Stimulated activated CD4-positive, alpha-beta T cell treated with anti-CD3 and anti-CD28 coated beads, Interleukin-1b, Interleukin-23, amount 100 ng/mL, for 1 hour (primary cell): ENCODE measurements at places on chromosomes 11 and 22.

- no peak for DNase-seq
These were observed 68.1 kb downstream of the MPPED1 start for GRCh38 chr22:43479962-43480361.

GRCh38 chr11:92735039-92735438 lies 234.4 kb upstream of the MTNR1B start:
- no peak for DNase-seq

DNA sequence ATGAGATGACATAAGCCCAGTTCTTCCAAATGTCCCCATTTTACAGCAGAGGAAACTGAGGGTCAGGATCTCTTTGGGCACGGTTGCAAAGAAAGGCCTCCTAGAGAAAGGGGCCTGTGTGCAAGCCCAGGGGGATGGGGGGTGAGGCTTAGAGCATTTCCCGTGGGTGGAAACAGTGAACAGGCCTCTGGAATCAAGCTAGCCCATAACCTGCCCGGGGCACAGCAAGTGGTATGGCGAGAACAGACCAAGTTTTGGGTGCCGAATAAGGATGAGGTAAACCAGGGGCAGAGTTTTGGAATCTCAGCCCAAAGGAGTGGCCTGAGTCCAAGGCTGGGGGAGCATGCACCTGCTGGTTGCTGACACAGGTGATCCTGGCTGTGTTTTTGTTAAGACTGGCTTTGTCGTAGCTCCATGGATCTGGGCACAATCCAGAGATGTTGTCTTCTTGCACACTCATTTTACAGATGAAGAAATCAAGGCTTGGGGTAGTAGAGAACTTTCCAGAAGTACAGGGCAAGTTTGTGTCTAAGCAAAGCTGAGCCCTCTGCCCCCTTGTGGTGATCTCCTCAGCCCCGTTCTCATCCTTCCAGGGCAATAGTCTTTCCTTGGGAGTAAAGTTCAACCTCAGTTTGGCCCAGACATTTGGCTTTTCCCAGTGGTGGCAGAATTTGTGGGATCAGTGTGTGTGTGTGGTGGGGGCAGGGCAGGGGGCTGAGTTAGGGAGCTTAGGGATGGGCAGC lies 53.5 kb upstream of the MYEOV start:
- DNase-seq: no peak

- DNase-seq: no peak
These were observed 75.2 kb downstream of the PTPRJ start for GRCh38 chr11:48055292-48056132.

- DNase-seq: no peak
These were observed 248.8 kb downstream of the RAB38 start for GRCh38 chr11:87926250-87926970.

GRCh38 chr11:15663777-15664218 lies 549.1 kb downstream of the INSC start:
- no peak for DNase-seq

DNA sequence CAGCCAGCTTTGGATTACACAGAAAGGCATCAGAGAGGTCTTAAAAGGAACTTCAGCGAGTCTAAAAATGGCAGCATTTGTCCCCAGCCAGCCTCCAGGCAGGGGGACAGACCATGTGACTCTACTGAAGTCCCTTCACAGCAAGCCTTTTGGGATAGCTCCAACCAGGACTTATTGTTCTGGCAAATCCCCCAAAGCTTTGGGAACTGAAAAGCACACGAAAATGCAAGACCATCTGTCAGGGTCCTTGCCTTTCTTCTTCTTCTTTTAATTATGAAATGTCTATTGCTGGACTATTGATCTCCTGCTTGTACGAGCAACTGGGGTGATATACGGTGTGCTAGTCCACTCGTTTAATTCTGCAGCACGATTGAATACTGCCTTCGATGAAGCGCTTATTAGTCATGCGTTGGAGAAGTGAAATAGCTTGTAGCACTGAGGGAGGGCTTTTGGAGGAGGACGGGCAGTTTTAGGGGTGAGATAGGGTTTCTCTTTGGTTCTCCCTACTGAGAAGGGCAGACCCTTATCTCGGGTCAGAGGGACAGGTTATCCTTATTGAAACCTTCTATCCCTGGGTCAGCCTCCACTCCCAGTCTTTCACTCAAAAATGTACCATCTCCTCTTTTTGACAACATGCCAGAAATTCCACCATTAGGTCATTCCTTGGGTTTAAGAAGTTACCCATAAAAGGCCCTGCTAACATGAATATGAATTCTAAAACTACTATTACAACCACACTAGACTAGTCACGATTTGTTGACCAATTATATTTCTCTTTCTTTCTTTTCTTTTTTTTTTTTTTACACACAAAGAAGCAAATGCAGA lies 416.4 kb downstream of the MIAT start:
- DNase-seq: no peak

GRCh38 chr11:90323289-90323688 lies 100.4 kb upstream of the CHORDC1 start:
- no peak for DNase-seq

- no peak for DNase-seq
These were observed 7.0 kb downstream of the PRDX5 start for GRCh38 chr11:64324692-64325469.

DNA sequence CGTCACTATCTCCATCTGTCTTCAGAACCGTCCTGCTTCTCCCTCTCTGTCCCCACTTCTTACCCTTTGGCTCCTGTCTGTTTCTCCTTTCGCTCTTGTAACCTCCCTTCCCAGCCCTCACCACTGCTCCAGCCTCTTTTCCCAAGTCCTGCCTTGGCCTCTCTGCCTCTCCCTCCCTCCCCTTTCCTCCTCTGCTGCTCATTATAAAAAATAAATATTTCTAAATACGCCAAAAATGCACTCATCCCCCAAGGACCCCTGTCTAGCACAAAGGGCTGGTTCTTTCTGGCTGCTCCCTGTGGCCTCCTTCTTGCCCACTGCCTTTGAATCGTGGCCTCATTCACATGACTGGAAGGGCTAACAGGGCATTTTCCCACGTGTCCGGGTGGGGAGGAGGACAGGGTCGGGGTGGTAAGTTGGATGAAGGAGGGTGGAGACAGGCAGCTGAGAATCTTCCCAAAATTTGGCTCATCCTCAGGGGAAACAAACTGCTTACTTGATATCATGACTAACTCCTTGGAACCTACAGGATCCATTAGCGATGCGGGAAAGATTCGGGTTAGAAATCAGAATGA lies 26.4 kb upstream of the OAF start:
- DNase-seq: no peak

GRCh38 chr22:35705141-35705540 lies 12.5 kb upstream of the APOL5 start:
- no peak for DNase-seq

GRCh38 chr22:24768537-24769374 lies 5.8 kb downstream of the PIWIL3 start:
- DNase-seq: peak; percentile 5

GRCh38 chr22:24460418-24461089 lies 33.2 kb downstream of the ADORA2A start:
- no peak for DNase-seq

GRCh38 chr11:17541330-17541885 lies 2.8 kb downstream of the USH1C start:
- no peak for DNase-seq

DNA sequence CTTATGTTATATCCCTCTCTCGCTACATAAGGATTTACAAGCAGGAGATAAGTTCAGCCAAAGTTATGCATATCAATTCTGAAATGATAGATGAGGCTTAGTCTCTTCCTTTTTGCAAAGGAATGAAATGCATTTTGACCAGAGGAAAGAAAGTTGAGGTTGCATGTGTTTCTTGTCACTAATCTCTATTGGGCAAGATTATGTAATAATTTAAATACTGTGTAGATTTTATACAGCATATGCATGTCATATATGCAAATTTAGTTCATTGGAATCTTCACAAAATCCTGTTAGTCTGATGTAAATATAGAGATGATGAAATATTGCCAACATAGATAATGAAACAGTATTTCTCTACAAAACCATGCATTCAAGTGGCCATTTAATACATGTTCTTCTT lies 858.7 kb upstream of the RAG2 start:
- DNase-seq: no peak

- DNase-seq: no peak
These were observed 381.7 kb downstream of the DCDC1 start for GRCh38 chr11:30987819-30988218.

DNA sequence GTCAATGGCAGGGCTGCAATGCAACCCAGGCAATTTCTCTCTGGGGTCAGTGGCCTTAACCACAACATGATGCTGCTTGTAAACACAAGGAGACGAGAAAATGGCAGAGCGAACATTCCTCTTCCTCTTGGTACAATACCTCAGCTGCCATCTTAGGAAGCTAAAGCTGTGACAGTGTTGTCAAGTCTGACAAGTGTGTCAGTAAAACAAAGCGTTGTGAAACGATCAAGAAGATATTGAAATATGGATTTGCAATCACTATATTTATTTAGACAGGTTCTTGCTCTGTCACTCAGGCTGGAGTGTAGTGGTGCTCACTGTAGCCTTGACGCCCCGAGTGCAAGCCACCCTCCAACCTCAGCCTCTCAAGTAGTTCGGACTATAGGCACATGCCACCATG lies 14.5 kb upstream of the USP47 start:
- DNase-seq: no peak

GRCh38 chr11:88384004-88384668 lies 46.6 kb upstream of the CTSC start:
- DNase-seq: no peak

GRCh38 chr11:35292279-35292678 lies 127.1 kb downstream of the SLC1A2 start:
- no peak for DNase-seq

DNA sequence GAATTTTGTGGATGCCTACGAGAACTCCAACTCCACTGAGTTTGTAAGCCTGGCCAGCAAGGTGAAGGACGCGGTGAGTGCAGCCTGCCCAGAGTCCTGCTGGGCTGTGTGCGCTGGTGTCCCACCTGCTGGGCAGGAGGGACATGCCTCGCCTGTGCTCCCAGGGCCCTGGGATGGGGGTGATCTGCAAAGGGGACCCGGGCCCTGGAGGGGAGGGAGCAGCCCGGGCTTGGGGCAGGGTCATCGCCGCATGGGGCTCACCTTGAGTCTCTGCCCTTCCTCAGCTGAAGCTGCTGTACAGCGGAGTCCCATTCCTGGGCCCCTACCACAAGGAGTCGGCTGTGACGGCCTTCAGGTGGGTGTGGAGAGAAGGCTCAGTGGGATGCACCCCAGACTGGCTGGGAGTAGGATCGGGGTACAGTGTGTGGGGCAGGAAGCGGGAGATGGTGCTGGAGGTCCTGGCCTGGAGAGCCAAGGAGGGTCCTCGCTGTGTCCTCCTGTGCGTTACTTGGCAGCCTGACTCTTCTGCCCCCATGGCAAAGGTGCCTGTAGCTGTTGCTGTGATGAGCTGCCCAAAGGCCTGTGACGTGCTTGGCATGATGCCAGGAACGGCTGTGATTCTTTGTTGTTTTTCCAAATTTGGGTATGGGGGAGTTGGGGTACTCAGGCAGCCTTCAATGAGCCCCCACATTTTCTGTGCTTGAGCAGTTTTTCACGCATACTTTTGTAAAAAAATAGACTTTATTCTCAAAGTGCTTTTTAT lies 29.2 kb downstream of the ST14 start:
- DNase-seq: no peak

DNA sequence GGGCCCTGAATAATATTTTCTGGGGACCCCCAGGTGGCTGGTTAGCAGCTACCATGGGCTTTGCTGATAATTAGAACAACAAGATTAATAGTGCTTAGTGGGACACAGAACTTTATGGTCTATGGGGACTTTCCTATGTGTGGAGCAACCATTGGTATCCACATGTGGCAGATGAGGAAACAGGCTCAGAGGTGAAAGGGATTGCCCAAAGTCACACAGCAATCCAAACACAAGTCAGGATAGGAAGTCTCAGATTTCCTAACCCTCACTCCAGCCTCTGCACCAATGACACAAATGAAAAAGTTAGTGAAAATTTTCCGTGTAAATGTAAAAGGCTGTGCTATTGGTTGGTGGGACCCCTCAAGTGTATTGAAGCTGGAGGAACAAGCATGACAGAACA lies 15.3 kb upstream of the SLCO2B1 start:
- no peak for DNase-seq

- DNase-seq: no peak
These were observed 1493.8 kb downstream of the LRRC4C start for GRCh38 chr11:39965701-39966100.

DNA sequence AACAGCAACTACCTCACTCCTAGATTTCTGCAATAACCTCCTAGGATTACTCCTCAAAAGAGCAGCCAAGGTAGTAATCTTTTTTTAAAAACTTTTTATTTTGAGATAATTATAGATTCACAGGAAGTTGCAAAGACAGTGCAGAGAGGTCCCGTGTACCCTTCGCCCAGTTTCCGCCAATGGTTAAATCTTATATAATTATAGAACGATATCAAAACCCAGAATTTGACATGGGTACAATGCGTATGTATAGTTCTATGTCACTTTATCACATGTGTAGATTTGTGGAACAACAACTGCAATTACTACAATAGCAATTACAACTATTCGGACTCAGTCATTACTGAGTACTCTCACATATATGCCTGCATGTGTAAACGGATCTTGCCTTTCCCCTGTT lies 94.8 kb upstream of the APOA1 start:
- no peak for DNase-seq

DNA sequence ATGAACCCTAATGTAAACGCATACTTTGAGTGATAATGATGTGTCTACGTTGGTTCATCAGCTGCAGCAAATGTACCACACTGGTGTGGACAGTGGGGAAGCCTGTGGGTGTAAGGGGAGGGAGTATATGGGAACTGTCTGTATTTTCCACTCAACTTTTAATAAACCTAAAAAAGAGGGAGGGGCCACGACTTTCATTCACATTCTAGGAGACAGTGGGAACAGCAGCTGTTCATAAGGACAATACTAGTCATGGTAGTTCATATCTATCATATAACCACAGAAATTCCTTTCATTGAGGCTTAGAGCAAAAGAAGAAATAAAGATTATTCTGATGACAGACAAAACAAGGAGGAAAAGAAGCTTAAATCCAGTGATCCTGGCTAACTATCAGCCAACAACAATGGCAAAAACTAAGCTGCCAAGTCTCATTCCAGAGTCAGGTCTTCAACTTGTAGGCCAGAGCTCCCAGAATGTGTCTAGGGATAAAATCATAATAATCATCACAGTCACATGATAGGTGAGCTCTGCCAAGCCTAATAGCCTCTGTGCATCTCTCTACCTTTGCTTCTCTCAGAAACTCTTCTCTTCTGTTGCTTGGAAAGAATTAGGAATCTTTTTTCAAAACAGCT lies 59.4 kb upstream of the CHRM4 start:
- no peak for DNase-seq
